Bronchial epithelial cell (primary cell): ENCODE measurements at places on chromosomes 6 and 20.

DNA sequence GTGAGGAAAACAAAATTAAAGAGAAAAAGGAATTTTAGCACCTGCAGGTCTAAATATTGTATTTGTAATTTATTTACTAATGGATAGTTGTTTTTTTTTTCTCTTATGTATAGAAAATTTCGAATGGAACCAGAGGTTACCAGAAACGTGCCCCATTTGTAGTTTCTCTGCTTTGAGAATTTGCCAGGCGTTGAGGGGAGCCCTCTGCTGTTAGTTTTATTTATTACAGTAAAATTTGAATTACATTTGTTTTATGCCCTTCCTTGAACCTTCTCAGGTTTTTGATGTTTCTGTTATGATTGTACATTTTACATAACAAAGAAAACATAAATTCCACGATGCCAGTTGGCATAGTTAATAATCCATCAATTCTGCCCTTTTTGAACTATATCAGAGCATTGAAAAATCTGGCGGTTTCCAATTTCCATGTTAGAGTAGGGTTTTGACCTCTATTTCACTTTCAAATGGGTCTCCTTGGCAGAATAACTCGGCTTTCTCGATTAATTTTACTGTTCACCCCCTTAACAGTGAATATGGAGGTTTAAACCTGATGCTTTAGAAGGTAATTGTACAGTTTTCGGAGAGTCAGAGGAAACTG lies 35.1 kb upstream of the RFPL4B start:
- DNase-seq: peak; percentile 13

DNA sequence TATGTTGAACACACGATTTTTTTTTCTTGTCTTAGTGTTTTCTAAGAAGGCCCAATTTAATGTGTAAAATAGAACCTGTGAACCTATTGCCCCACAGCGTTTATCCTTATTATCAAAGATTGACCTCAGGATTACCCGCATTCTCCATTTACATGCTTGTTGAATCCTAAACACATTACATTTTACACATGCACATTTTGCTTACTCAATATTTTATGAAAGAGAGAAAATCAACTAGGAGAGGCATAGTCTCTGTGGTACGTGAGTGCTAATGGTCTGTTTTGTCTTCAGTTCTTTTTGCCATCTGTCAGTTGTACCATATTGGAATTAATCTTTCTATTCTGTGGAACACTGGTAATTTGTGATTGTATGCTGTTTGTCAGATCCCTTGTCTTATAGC lies 80.1 kb upstream of the SMIM8 start:
- DNase-seq: no peak

GRCh38 chr6:20147469-20147868 lies 64.8 kb downstream of the MBOAT1 start:
- no peak for DNase-seq

DNA sequence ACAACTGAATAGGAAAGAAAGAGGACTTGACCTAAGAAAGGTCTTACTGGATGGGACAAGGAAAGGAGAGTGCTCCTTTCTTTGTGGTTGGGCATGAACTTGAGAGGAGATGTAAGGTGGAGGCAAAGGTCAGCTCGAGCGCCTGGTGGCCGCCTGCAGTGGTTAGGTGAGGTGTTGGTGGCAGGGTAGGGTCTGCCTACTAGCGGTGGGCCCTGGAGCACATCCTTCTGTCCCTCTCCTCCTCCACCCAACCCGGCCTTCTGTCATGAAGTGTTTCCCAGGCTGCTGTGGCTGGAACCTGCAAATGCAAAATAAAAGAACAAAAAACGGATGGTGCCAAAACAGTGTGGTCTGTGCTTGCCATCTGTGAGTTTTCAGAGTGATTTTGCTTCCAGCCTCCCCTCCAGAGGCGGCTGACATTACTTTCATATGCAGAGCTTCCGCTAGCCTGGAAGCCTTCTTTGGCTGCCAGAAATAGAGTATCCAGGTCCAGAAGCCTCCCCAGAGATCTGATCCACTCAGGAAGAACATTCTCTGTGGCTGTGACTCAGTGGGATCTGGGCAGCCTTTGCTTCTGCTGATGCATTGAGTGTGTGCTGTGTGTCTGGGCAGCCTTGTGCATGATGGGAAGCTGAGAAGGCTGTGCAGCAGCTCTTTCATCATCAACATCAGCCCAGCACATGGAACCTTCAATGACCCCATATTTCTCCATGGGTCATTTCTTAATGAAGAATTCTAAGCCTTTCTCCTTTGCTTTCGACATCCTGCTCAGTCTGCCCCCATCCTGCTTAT lies 79.8 kb upstream of the FAM184A start:
- DNase-seq: no peak

- peak; percentile 30 for DNase-seq
Measured at GRCh38 chr6:52000064-52000463, 87.3 kb downstream of the PKHD1 start.

DNA sequence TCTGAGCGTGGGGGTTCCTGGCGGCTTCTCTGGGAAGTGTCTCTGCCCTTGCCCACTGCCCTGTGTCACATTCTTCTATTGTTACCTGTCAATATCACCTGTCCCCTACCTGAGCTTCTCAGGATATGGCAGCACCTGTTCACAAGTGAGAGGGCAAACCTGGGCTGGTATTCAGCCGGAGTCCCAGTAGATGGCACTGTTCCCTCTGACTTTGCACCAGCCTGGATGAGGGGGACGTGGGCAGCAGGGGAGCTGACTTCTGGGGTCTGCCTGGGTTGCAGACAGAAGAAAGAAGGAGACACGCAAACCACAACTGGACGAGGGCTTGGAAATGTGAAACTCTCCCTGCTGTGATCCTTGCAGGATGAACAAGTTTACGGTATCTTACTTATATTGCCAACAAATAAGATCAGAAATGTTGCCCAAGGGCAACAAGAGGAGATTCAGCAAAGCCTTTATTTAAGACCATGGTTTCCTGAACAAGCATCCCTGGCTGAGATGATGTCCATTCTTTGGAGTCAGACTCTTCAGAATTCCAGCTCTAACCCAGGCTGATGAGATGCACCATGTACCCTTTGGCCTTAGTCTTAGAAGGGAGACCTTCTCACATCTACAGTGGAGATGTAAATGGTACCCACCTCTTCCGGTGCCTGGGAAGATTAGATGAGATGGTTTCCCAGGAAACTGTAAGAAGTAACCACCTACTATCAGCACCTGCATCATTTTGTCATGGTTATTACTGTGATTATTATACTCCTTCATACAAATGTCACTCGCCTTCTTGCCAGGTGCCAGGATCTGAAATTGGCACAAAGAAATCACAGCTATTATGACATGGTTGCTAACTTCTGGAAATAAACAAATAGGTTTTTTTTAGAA lies 400.0 kb upstream of the CDH4 start:
- no peak for DNase-seq

DNA sequence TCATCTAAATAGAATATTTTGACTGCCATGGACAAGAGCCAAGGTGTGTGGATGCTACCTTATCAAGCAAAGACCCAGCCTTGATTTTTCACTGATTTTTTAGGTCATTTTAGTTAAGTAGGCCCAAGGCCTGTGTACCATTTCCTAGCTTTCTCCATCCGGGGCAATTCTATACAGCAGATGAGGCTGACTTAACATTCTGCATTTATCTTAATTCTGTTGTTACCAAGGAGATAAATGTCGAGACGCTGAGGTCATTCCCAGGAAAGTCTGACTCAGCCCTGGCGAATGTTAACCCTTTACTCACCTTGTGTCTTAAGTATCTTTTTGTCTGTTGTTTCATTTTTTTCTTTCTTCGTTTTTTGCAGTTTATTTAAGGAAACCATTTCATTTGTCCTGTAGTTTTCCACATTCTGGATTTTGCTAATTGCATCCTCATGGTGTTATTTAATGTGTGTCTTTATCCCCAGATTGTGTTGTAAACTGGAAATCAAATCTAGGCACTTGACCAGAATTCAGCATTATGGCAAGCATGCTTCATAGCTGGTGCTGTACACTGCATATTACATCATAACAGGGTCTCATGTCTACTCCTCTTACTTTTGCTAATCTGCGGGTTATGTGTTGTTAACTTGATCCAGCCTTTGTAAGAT lies 277.0 kb downstream of the CDKAL1 start:
- DNase-seq: peak; percentile 97

DNA sequence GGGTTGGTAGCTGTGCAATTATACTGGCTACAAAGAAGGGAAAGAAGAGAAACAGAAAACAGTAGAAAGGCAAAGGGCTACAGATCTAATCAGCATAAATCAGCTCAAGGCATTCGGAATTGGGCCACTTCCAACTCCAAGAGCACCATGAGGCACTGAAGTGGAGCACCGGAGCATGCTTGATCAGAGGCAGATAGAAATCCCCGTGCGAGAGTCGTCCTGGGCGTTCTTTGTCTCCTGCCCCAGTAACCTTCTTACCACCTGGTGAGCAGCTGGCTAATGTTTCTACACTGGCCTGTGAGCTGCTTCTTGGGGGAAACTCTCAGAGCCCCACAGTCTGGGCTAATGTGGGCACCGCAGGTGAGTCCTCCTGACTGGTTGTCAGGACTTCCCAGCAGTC lies 16.7 kb downstream of the NEDD9 start:
- no peak for DNase-seq

DNA sequence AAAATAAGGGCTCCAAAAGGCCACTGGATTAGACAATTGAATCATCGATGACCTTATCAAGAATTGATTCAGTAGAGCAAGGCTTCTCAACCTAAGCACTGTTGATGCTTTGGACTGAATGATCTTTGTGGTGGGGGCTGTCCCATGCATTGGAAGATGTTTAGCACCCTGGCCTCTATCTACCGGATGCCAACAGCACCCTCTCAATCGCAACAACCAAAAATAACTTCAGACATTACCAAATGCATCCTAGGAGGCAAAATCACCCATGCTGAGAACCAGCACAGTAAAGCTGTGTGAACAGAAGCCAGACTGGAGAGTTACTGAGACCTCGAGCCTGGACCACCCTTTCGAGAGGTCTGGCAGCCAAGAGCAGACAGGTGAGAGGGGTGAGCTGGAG lies 67.5 kb downstream of the TBC1D7 start:
- DNase-seq: no peak
